MV-4-11 (cell line): ENCODE measurements at places on chromosomes 7 and 10.

DNA sequence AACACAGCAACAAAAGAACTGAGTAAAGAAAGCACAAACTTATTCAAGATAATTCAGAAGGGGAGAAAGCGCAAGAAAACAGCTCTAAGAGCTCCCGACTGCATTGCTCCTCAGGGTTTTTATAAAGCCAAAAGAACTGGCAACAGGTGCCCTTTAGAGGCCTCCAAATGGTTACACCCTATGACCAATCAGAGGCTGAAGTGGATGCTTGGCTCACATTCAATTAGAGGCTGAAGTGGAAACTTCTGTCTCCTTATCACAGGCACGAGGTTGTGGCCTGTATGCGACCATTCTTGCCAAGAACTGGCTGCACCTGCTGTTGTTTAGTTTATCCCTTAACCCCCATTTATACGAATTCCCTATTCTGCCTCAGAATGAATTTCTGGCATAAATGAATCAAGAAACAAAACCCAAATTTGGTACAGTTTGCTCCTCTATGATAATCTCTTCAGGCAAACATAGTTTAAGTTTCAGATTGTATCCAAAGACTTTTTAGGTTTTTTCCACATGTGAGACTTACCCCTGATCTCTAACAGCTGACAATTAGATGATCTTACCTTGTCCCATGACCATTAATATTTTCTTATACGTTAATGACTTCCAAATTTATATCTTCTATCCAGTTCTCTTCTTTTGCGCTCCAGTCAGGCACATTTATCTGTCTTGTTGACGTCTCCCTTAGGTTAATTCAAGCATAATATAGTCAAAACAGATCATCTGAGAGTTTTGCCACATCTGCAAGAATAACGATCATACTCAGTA is 504.8 kb downstream of the NXPH1 start:
- no peak for DNase-seq

GRCh38 chr10:43645866-43646265 is 2.8 kb downstream of the ZNF32 start:
- DNase-seq, result no peak

- peak; percentile 56 for DNase-seq
These were observed 18.6 kb downstream of the OPALIN start for GRCh38 chr10:96339956-96340904.

- DNase-seq, result no peak
These were observed 24.5 kb upstream of the WAC start for GRCh38 chr10:28508304-28508925.

DNA sequence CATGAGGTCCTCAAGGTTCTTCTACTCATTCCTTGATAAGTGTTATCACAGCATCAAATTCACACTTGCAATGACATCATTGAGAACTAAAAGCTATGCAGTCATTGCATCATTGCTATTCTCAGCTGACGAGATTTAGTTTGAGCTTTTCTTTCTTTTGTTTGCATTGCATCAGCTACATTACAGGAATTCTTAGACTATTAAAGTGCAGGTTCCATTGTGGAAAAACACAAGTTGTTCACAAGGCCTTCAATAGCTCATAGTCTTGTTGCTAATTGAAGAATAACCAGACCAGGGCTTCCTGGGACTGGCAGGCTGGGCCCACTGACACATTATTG is 139.3 kb downstream of the CXCL12 start:
- no peak for DNase-seq

DNA sequence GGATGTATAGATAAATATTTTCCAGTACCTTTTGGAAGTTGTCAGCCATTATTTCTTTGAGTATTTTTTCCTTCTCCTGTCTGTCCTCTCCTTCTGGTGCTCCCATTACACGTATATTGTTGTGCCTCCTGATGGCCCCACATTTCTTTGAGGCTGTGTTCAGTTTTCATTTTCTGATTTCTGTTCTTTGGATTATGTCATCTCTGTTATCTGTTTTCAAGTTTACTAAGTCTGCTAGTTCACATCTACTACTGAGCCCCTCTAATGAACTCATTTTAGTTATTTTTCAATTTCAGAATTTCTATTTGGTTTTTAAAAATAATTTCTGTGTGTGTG is 16.3 kb downstream of the RBM33 start:
- no peak for DNase-seq

- DNase-seq, result no peak
These were observed 566.7 kb upstream of the NRP1 start for GRCh38 chr10:33901166-33901565.

DNA sequence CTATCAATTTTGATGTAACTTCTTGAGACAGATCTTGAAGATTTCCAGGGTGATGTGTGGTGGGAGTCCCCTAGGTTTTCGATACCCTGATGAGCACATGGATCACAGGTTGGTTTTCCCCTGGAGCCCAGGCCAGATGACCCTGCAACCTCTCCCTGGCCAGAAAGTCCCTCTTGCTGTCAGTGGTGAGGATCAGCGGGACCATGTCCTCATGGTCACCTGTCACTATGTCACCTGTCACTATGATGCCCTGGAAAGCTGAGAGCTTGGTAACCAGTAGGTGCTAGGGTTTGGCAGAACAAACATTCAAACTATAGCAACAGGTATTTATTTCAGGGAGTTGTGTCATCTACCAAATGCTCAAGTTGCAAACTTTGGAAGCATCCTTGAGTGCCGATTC is 197.9 kb downstream of the ARHGAP12 start:
- DNase-seq, result no peak

DNA sequence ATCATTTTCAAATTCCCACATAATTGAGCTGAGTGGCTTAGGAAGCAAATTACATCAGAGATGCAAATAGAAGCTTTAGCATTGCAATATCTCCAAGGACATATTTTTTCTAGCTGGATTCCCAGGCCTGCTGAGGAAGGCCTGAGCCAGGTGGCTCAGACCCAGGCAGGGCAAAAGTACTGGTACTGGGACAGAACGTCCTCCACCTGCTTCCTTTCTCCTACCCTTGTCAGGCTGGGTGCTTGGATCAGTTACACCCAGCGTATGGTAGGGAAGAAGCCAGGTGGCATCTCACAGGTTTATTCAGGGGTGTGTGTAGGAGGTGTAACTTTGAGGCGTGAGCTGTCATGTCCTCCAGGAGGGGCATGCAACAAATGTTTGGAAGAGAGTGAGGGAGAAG is 3.0 kb upstream of the PANK1 start:
- no peak for DNase-seq

GRCh38 chr7:20777377-20778062 is 9.2 kb downstream of the SP8 start:
- DNase-seq, result no peak

DNA sequence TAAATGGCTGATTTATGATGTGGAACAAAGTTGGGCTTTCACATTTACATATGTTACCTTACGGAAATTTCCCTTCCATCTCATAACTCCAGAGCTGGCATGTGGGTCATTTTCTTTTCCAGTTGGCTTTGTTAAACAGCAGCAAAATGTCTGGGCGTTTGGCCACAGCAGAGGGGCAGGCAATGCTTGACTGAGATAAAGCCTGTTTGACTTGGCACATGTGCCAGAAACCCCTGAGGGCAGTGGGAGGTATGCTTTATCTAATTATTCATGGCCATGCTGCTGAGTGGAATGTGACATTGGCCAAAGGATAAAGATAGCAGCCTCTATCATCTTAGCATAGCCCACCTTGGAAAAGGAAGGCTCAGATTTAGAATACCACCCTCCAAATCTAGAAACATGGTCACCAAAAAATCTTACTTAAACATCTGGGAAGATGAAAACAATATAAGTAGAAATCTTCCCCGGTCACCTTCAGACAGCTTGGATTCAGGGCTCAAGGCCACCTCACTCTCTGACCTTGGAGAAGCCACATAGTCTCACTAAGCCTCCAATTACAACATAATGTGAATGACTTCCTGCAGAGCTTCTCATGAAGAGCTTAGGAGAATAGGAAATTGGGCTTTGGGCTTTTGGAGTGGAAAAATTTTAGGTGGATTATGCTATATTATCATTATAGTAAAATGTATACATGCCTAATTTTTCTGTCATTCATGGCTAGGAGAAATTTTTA is 101.5 kb downstream of the GRM3 start:
- no peak for DNase-seq

- no peak for DNase-seq
These were observed 143.7 kb downstream of the TAX1BP1 start for GRCh38 chr7:27883696-27884095.

- peak; percentile 74 for DNase-seq
These were observed 104.9 kb downstream of the KMT2E start for GRCh38 chr7:105118612-105119600.

DNA sequence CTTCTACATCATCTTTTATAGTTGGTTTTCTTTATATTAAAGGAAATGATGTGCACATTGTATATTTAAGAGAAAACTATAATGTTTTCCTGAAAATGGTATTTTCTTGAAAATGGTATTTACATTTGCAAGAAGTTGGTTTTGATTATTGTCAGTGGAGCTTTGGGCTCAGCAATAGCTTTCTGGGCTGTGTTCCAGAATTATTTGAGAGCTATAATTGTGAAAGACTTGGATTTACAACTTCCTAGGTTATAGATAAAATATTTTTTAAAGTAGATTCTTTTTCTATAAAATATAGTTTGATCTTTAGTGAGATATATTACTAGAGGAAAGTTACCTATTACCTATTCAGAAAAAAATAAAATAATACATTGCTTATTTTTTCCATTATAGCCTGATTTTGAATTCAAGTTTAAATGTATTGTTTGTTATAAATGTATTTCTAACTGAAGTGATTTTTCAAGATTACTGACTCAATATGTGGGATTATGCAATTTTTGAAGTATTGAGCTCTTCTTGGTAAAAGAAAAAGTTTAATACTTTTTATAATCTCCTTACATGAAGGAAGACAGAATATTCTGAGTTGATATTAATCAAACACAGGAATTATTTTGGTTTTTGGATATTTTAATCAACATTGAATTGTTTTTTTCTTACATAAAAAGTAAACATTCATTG is 20.2 kb downstream of the GNAI1 start:
- no peak for DNase-seq

- DNase-seq, result no peak
These were observed 259.1 kb upstream of the KLF6 start for GRCh38 chr10:4043897-4044665.

- no peak for DNase-seq
These were observed 39.1 kb upstream of the TMEM236 start for GRCh38 chr10:17712717-17713471.

- no peak for DNase-seq
These were observed 13.6 kb downstream of the ENTPD7 start for GRCh38 chr10:99672884-99673283.

GRCh38 chr10:73480158-73480557 is 15.7 kb downstream of the PPP3CB start:
- no peak for DNase-seq

GRCh38 chr10:82149674-82150073 is 274.7 kb downstream of the NRG3 start:
- no peak for DNase-seq

- no peak for DNase-seq
These were observed 80.8 kb upstream of the LEP start for GRCh38 chr7:128160296-128160695.

DNA sequence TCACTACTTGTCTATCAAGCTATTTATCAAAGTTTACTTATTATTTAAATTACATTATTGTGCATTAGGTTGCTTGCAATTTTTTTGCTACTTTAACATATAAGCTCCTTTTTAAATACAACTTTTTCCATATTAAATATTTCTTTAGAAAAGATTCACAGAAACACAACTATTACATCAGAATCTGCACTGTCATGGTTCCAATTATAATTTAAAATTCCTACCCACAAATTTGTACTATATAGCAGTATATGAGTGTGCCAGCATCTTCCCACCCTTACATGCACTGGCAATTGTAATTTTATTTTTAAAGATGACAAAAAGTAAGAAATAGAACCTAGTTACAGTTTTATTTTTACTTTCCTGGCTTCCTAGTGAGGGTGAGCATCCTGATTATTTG is 15.8 kb downstream of the MINDY3 start:
- DNase-seq, result no peak
